ENCODE measurements at places on chromosomes 13 and 19.
A peak's percentile ranks its signal among the peaks of the same experiment; 100 is the strongest.

GRCh38 chr19:34217952-34218817, 36.2 kb upstream of the GARRE1 start:
- DNase-seq: peak; percentile 19

- no peak for DNase-seq
Observed at GRCh38 chr13:30030141-30030750, 179.8 kb upstream of the UBL3 start.

GRCh38 chr13:113119822-113120189, 2.8 kb upstream of the F10 start:
- DNase-seq: no peak

GRCh38 chr19:55454787-55455243, 6.6 kb downstream of the ISOC2 start:
- DNase-seq: no peak

GRCh38 chr13:106526738-106527444, 8.6 kb downstream of the EFNB2 start:
- no peak for DNase-seq

DNA sequence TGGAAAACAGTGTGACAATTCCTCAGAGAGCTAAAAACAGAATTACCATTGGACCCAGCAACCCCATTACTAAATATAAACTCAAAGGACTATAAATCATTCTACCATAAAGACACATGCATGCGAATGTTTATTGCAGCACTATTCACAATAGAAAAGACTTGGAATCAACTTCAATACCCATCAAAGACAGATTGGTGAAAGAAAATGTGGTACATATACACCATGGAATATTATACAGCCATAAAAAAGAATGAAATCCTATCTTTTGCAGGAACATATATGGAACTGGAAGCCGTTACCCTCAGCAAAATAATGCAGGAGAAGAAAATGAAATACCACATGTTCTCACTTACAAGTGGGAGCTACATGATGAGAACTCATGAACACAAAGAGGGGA, 20.8 kb upstream of the FGF14 start:
- no peak for DNase-seq

DNA sequence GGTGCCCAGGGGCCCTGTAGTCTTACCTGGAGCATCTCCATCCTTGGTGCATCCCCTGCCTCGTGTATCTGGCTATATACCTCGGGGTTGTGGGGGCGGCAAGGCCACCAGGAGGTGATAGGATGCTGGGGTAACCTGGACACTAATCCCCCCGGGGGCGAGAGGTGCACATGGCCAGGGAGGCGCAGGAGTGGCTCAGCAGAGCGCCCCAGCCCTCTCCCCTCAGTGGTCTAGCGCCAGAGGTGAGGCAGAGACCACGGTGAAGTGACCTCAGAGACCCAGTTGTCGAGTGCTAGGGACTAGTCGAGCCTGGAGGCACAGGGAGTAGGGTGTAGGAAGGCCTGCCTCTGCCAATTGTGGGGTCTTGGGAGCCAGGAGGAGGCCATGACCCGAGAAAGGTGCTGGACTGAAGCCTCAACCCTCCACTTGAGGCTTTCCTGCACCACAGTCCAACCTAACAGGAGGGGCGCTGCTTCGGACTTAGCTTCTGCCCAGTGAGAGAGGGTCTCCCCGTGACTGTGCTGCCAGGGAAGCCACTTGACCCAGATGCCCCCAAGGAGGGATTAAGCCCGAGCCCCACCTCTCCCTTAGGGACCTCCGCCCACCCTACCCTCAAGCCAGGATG, at the start of gene LHB:
Gene LHB, minus strand, starts transcription at position 51 of the 625 bp plus-strand sequence. Its CDS starts 10 bp downstream, at position 41.
- no peak for DNase-seq

- no peak for DNase-seq
Observed at GRCh38 chr13:113855931-113856715, 7.8 kb downstream of the GAS6 start.

DNA sequence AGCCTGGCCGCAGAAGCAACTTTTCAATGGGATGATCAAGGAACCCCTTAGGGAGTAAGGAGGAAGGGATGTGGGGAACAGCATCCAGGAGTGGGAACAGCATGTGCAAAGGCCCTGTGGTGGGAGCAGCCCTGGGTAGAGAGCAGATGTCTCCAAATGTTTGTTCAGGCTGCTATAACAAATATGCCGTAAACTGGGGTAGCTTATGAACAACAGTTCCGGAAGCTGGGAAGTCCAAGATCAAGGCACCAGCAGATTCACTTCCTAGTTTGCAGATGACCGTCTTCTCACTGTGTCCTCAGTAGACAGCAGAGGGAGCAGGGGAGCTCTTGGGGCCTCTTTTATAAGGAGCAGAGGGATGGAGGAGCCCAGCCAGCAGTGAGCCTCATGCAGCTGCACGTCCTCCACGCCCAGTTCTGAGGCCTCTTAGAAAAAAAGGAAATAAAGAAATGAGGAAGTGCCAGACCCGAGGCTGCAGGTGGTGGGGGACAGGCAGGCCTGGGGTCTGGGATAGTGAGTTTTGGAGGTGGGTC, 4.2 kb upstream of the LRRC25 start:
- DNase-seq: peak; percentile 71

GRCh38 chr13:79404361-79404760, 1.7 kb downstream of the RBM26 start:
- no peak for DNase-seq

DNA sequence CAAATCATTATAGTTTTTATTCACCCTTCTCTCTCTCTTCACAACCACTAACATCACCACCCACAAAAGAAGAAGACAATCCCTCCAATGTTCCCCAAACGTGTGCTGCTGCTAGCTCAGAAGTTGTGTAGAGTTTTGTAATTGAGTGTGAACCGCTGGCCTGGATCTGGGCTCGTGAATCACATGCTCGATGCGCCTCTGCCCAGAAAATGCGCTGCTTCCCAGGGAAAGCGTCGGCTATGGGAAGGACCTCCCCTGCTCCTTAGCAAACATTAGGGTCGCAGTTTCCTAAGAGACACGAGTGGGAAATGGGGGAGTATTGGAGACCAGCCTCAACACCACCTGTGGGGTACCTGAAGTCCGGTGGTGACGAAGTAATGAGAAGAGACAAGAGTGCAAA, 38.4 kb upstream of the ZNF726 start:
- DNase-seq: no peak

- no peak for DNase-seq
Observed at GRCh38 chr13:77994166-77994565, 75.5 kb upstream of the EDNRB start.

DNA sequence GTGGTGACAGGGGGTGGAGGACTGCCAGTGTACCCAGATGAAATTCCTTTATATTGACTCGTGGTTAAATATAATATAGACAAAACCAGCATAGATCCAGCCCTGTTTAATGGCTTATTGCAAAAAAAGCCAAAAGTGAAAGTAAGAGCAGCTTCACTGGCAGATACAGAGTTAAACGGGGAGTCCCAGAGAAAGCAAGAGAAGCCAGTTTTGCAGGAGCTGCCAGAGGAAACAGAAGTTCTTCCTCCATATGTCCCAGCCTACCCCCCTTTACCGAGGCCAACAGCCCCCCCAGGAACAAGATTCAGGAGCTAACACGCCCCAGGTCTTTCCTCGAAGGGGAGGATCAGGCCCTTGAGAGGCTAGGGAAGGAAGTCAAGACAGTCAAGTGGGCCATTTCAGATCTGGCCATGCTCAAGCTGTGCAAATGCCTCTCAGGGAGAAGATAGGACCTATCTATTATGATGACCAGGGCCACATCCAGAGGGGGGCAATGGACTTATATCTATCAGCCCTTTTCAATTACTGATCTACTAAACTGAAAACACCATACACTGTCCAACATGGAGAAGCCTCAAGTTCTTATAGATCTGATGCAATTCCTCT, 47.2 kb upstream of the ZNF737 start:
- DNase-seq: no peak

GRCh38 chr19:50893047-50893736, 18.0 kb downstream of the KLK4 start:
- no peak for DNase-seq

- DNase-seq: no peak
Observed at GRCh38 chr13:28375250-28375930, 119.5 kb downstream of the FLT1 start.

GRCh38 chr13:58955546-58956385, 1208.0 kb downstream of the DIAPH3 start:
- DNase-seq: no peak

GRCh38 chr13:85243831-85244230, 555.4 kb downstream of the SLITRK6 start:
- no peak for DNase-seq

DNA sequence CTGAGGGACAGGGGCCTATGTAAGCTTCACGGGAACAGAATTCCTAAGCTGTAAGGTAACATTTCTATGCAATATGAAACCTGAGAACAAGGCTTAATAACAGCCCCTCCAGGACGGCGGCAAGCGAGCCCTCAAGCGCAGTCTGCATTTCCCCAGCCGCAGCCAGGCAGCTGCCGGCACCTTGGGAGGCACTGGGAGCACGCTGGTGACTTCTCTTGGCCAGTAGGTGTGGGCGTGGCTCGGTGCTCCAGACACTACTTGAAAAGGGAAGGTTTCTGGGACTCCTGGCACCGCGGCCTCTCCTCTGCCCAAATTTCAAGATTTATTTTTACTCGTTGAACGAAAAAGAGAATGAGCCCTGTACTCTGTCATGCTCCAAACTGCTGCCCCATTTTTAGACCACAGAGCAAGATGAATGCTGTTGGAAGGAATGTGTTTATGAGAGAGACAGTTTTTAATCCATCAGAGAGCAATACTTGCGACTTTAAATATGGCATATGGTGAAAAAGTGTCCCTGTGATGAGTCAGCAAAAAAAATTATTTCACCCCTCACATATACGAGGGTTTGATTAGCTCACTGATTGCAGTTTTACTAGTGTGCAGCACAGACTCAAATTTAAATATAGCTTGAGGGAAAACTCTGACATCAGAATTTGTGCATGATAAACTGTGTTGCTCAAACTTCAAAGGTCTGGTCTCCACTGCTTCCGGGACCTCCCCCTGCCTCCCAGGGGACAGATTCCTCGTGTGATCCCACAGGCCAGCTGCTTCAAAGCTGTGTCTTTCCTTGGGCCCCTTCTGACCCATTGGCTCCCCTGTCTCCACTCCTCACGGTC, 81.2 kb downstream of the COL4A2 start:
- DNase-seq: no peak

- no peak for DNase-seq
Observed at GRCh38 chr13:72295153-72295552, 428.1 kb upstream of the DACH1 start.

GRCh38 chr19:36747750-36748149, 24.9 kb downstream of the ZNF850 start:
- DNase-seq: no peak

DNA sequence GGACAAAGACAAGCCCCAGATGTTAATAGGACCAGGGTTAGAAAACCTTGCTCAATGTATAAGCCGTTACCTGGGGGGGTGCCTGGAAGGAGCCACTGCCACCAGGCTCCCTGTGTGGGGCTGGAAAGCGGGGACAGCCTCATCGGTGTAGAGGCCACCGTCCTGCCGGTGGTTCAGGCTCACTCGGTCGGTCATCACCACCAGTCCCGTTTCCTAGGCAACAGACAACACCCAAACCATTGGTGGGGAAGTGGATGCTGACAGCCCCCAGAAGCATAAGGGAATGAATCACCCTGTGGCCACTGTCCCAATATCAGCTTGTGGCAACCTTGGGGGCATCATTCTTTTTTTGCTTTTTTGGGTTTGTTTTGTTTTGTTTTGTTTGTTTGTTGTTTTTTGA, 55.8 kb downstream of the CPAMD8 start:
- DNase-seq: no peak

DNA sequence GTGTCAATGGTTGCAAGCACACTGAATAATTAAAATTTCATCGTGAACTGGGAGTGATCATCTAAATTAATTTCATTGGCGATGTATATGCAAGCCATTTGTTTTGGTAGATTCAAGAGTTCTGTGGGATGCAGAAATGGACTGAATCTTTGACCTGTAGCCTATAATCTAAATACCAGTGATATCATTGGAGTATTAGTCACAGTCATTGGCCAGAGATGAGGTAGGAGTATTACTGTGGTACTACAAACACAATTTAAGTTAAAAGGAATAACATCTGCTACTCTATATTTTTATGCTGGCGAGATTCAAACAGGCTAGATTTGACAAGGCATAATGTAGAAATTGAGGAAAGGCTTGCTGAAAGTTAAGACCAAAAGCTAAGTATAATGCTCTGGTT, 14.0 kb downstream of the FRY start:
- no peak for DNase-seq

- DNase-seq: no peak
Observed at GRCh38 chr13:97108530-97108900, 113.6 kb upstream of the MBNL2 start.

DNA sequence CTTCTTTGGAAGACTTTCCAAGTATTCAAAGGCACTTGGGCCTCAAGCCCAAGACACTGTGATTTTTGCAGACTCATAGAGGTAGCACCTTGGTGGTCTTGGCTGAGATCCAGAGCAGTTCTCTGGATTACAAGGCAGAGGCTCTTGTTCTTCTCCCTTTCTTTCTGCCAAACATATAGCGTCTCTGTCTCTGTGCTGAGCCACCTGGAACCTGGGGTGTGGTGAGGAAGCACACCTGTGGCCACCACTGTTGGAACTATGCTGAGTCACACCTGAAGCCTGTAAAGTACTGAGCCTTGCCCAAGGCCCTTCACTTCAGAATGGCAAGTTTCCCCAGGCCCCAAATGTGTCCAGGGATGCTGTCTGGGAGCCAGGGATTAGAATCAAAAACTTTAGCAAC, 127.5 kb downstream of the FREM2 start:
- no peak for DNase-seq

GRCh38 chr19:48955308-48955958, 758 bp downstream of the BAX start:
- DNase-seq: no peak

- DNase-seq: no peak
Observed at GRCh38 chr13:41678249-41678648, 220.9 kb downstream of the RGCC start.

DNA sequence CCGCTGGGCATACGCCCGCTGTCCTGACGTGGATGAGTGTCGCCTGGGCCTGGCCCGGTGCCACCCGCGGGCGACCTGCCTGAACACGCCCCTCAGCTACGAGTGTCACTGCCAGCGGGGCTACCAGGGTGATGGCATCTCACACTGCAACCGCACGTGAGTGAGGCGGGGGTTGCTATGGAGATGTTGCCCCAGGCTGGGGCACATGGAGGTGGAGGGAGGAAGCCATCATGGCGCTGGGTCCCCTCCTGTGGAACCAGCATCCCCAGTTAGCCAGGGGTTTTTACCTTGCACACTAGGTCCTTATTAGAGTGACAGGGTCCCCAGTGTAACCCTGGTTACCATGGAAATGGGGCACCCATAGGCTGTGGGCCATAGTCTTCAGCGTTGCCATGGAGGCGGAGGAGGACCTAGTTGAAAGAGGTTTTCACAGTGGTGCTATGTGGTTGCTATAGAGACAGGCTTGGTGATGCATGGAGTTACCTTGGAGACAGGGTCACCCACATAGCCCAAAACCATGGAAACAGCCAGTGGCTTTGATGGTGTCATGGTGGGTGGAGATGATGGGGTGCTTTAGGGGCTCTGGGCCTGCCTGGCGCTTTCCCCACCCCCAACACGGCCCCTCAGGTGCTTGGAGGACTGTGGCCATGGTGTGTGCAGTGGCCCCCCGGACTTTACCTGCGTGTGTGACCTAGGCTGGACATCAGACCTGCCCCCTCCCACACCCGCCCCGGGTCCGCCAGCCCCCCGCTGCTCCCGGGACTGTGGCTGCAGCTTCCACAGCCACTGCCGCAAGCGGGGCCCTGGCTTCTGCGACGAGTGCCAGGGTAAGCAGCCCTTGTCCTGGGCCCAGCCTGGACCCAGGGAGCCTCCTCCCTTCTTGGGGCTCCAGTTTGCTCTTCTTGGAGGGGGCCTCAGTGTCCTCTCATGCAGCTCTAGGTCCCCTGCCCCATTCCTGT, 27.1 kb downstream of the MEGF8 start:
- DNase-seq: no peak
